Small intestine (tissue), 16 donors: ENCODE measurements at places on chromosomes 16 and 17.

- no peak for DNase-seq
Measured at GRCh38 chr17:38452719-38453118, 24.5 kb downstream of the ARHGAP23 start.

- no peak for DNase-seq
Measured at GRCh38 chr16:83306961-83307593, 500.7 kb upstream of the HSBP1 start.

DNA sequence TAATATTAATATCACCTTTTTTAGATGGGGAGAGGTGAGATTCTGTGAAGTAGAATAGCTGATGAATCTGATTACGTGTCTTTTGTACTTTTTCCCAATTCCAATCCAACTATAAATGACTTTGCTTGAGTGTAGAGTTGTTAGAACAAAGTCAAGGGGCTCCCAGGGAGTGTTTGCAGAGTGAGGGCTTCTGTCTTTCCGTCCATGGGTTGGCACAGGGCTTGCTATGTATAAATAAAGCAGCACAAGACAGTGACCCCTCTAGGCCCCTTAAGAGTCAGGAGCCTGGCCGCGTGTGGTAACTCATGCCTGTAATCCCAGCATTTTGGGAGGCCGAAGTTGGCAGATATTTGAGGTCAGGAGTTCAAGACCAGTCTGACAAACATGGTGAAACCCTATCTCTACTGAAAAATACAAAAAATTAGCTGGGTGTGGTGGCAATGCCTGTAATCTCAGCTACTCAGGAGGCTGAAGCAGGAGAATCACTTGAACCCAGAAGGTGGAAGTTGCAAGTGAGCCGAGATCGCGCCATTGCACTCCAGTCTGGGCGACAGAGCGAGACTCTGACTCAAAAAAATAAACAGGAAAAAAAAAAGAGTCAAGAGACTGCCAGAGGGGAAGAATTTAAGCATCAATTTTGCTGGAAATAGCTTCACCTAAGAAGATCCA lies 127.9 kb upstream of the HS3ST3A1 start:
- no peak for DNase-seq

DNA sequence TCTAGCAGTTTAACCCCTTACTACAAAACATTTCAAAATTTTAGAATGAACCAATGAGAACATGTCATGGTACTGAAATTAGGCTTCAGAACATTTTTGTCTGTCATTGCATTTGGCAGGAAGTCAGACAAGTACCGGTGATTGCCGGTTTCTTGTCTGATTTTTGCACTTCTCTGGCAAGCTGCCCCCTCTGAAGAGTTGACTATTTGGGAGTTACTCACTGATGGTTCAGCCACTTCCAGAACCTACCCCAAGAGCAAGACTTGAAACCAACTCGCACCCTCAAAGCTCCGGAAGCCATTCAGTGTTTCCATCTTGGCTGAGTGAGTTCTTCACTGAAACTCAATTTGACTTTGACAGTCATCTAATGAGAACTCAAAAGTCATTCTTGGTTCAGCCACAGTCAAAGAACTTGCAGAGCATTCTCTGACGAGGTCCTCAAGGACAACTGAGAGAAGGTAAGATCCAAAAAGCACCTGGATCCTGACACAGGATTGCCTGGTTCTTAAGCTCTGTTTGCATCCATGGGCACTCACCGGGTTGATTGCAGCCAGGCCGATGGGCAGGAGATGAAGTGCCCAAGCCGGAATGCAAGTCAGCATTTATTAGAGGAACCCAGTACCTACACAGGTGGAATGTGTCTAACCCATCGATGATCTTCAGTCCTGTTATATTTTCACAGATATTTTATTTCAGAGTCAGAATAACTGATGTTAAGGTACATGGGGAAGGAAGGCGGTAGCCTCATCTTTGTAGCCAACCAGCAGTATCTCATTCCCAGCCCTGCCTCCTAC lies 93.6 kb downstream of the USP22 start:
- no peak for DNase-seq

DNA sequence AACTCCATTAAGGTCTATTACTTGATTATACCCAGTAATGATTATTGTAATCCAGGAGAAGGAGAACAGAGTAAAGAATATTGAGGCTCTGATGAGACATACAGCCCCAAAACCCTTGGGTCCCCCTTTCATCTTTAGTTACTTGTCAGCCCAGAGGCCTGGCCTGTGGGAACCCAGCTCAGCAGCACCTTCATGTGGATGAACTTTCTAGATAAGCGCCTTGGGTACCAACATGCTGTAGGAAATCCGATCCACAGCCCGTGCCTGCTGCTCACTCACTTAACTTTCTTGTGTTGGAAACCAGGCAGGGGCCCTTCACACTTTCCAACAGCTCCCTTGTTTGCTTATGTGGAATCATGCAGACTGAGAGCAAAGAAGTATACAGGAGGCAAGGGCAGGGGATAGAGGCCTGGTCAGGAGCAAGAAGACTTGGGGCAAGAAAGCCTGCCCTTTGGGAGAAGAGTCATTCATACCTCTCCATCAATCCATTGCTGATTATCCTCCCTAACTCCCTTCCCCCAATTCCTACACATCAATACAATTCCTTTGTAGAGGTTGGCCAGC lies 64.0 kb upstream of the SOX9 start:
- no peak for DNase-seq
